ENCODE measurements at places on chromosomes 12 and 14.
A peak's percentile ranks its signal among the peaks of the same experiment; 100 is the strongest.

- no peak for DNase-seq
These were observed 96.2 kb downstream of the PLBD1 start for GRCh38 chr12:14471497-14471896.

DNA sequence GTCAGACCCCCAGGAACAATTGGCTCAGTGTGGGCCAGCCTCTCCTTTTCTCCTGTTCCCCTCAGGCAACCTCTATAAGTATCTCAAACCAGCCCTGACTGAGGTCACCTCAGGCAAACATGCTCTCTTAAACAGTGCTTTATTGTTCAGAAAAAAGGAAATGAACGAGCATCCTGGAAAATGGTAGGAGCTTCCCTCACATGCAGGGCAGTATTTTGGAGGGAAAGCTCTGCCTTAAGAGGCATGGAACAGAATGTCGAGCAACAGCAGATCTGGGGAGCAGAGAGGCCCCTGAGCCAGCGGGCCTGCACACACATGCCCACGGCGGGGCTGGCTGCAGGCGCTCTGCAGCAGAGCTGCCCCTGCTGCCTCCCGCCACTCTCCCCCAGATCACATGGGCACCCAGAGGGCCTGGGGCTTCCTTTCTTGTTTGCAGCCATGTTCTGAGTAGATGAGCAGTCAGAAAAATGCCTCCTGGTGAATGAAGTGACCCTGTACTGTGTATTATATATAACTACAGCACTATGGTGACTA lies 42.0 kb downstream of the MOK start:
- DNase-seq = no peak

GRCh38 chr14:96805956-96806355 lies 8.8 kb downstream of the VRK1 start:
- DNase-seq = no peak

GRCh38 chr14:72869407-72870329 lies 24.2 kb downstream of the DPF3 start:
- no peak for DNase-seq

- DNase-seq = no peak
These were observed 172.2 kb upstream of the PRICKLE1 start for GRCh38 chr12:42761601-42762350.

GRCh38 chr14:97457575-97458085 lies 660.4 kb downstream of the VRK1 start:
- DNase-seq = no peak

DNA sequence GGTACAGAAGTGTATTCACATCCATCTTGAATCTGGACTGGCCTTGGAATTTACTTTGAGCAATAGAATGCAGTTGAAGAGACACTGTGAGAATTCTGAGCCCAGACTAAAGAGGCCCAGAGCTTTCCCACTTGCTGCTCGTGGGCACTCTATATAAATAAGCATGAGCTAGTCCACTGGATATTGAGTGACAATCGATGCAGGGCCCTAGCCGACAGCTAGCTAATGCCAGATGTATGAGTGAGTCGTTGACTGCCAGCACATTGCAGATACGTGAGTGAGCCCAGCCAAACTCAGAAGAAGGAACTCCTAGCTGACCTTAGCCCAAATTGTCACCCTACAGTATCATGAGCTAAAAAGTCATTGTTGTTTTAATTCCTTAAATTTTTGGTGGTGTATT lies 24.9 kb downstream of the NAV3 start:
- DNase-seq = peak; percentile 33

- no peak for DNase-seq
These were observed 411.7 kb upstream of the FLRT2 start for GRCh38 chr14:85118274-85118673.

DNA sequence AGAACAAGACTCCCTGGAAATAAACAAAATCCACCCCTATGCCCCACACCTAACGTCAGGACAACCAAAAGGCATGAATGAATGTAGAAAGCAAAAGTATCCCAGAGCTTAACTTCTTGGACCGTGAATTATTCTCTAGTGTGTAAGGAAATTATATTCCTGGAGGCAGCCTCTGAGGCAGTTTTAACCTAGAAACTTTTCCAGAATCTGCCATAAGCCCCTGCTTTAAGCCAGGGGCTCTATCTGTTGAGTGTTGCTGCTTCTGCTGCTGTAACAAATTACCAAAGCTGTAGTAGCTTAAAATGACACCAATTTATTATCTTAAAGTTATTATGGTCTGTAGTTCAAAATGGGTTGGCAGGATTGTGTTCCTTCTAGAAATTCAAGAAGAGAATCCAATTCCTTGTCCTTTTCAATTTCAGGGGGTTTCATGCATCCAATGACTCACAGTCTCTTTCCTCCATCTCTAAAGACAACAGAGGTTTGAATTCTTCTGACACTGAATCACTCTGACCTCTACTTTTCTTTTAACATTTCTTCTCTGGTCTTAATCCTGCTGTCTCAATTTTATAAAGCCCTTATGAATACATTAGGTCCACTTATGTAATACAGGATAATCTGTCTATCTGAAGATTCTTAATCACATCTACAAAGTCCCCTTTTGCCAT lies 242.7 kb downstream of the ATXN7L3B start:
- DNase-seq = peak; percentile 65

GRCh38 chr14:33510063-33510481 lies 440.8 kb downstream of the EGLN3 start:
- peak; percentile 2 for DNase-seq

- DNase-seq = no peak
These were observed 260.5 kb downstream of the ADAMTS20 start for GRCh38 chr12:43291516-43291915.

- DNase-seq = no peak
These were observed 188.0 kb downstream of the CAND1 start for GRCh38 chr12:67457136-67457535.

- DNase-seq = no peak
These were observed 26.5 kb downstream of the RERG start for GRCh38 chr12:15194456-15195368.

GRCh38 chr12:124352839-124353238 lies 57.9 kb downstream of the RFLNA start:
- DNase-seq = no peak

GRCh38 chr12:268483-268840 lies 5.8 kb upstream of the SLC6A13 start:
- DNase-seq = no peak

DNA sequence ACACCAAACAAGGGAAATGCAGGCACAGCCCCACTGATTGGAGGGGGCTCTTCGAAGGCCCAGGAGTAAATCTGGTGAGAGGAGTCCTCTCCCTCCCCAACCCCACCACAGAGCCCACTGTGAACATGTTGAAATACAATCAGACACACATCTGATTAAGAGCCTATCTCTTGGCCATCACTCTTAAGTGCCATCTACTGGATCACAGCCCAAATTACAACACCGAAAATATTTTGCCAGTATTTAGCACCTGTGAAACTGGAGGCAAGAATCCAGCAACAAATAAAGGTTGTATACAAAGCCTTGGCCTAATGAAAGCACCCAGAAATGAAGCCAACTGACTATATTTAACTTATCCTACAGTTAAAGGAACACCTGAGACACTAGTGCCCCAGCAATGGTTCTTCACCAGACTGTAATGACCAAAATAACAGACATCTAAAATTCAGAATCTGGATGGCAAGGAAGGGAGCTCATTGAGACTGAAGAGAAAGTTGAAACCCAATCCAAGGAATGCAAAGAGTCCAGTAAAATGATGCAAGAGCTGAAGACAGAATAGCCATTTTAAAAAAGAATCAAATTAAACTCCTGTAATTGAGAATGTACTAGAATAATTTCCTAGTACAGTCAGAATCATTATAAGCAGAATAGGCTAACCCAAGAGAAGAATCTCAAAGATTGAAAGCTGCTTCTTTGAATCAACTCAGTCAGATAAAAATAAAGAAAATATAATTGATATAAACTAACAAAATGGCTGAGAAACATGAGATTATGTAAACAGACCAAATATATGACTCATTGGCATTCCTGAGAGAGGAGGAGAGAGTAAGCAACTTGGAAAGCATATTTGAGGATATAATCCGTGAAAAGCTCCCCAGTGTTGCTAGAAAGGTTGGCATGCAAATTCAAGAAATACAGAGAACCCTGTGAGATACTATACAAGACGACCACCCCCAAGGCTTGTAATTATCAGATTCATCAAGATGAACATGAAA lies 1117.0 kb downstream of the FLRT2 start:
- DNase-seq = no peak

GRCh38 chr12:93166541-93167307 lies 211.0 kb upstream of the NUDT4 start:
- DNase-seq = no peak

DNA sequence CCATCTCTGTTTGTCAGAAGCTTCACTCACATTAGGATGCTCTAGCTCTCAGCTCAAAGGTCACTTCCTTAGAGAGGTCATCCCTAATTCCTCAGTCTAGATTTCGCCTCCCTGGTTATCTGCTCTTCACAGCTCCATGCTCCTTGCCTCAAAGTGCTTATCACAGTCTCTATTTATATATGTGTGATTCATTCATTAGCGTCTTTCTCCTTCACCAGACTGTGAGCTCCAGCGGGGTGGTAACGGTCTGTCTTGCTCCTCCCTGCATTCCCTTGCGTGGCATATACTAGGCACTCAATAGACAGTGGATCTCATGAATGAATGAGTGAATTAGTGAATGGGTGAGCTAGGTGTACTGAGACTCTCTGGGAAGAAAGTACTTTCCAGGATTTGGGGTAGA lies 6.9 kb downstream of the SYNDIG1L start:
- no peak for DNase-seq

DNA sequence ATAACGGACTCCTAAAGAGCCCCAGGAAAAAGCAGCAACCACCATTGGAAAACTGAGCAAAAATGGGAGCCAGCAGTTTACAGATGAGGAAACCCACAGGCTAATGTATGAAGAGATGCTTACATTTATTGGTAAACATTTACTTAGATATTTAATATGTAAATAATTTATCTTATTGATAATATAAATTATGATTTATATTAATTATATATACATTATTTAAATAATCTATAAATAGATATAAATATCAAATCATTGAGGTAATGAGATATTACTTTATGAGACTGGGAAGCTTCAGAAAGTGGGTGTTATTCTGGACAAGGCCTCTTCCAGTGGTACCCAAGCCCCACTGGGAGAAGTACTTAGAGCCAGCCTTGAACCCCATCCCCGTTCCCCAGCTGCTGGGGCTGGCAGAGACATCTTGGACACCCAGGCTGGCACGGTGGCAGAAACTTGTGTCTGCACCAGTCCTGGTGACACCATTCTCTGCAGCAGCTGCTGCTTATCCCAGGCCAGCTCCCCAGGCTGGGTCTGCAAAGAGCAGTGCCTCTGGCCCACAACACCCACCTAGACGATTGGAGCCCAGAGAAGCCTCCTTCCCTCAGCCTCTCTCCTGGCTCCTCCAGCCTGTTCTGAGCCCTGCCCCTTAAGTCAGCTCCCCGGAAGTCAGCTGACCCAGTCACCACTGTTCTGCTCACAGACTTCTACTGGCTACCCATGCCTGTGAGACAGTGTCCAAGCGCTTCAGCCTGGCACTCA lies 25.9 kb downstream of the ISCA2 start:
- no peak for DNase-seq

GRCh38 chr12:96427269-96427729 lies 27.1 kb upstream of the CDK17 start:
- peak; percentile 100 for DNase-seq
